ENCODE measurements at places on chromosomes 4 and X.

- no peak overlapping the region for H3K4me3 ChIP-seq
- no peaks in the 10 kb centered on the region for H3K4me1 ChIP-seq
- peak; percentile 43 for DNase-seq
- no peaks in the 10 kb centered on the region for H3K27me3 ChIP-seq
- H3K36me3 ChIP-seq = no peaks in the 10 kb centered on the region
Observed at GRCh38 chr4:119041951-119042560, 93.6 kb upstream of the MYOZ2 start.

DNA sequence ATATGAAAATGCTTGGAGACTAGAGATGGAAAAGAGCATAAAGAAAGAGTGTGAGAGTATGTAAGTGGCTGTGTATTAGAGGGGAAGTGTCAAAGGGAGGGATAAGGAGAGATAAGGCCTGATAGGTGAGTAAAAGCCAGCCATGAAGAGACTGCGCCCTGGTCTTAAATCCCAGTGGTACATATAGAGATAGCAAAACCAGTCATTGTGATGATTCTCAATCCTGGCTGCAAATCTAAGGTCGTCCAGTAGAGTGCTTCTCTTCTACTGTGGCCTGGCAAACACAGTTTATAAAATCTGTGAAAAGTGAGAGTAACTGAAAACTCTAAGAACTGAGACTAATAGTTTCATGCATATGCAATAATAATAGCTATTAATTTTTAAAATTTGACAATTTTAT, 86.9 kb downstream of the MAB21L2 start:
- no peaks in the 10 kb centered on the region for H3K4me1 ChIP-seq
- H3K36me3 ChIP-seq = no peaks in the 10 kb centered on the region
- H3K27me3 ChIP-seq = no peaks in the 10 kb centered on the region
- DNase-seq = no peak
- no peak overlapping the region for H3K4me3 ChIP-seq

- no peaks in the 10 kb centered on the region for H3K27me3 ChIP-seq
- no peaks in the 10 kb centered on the region for H3K36me3 ChIP-seq
- no peak overlapping the region for H3K4me3 ChIP-seq
- H3K27ac ChIP-seq = no peak overlapping the region
Observed at GRCh38 chr4:120725639-120726580, 196.6 kb downstream of the PRDM5 start.

- no peak overlapping the region for H3K27ac ChIP-seq
- H3K4me1 ChIP-seq = no peaks in the 10 kb centered on the region
- H3K4me3 ChIP-seq = no peak overlapping the region
- DNase-seq = peak; percentile 0
Observed at GRCh38 chrX:102063445-102064074, 61.9 kb upstream of the TCEAL2 start.

- no peak for DNase-seq
- no peak overlapping the region for H3K27ac ChIP-seq
- H3K27me3 ChIP-seq = no peaks in the 10 kb centered on the region
- peaks cover 9% of the 10 kb centered on the region for H3K36me3 ChIP-seq
- H3K4me3 ChIP-seq = no peak overlapping the region
Observed at GRCh38 chr4:108054025-108054638, 64.4 kb downstream of the HADH start.

- H3K4me1 ChIP-seq = no peaks in the 10 kb centered on the region
- DNase-seq = no peak
- no peaks in the 10 kb centered on the region for H3K36me3 ChIP-seq
- no peak overlapping the region for H3K4me3 ChIP-seq
Observed at GRCh38 chr4:5923376-5923775, 30.5 kb upstream of the CRMP1 start.
